ENCODE measurements at places on chromosomes 4 and X.

GRCh38 chrX:150766351-150767044 is 73.3 kb downstream of the MTMR1 start:
- no peak for DNase-seq

- DNase-seq, result no peak
Measured at GRCh38 chrX:145923376-145923775, 105.7 kb downstream of the SLITRK2 start.

- DNase-seq, result no peak
Measured at GRCh38 chr4:7118013-7118832, 50.4 kb upstream of the GRPEL1 start.

DNA sequence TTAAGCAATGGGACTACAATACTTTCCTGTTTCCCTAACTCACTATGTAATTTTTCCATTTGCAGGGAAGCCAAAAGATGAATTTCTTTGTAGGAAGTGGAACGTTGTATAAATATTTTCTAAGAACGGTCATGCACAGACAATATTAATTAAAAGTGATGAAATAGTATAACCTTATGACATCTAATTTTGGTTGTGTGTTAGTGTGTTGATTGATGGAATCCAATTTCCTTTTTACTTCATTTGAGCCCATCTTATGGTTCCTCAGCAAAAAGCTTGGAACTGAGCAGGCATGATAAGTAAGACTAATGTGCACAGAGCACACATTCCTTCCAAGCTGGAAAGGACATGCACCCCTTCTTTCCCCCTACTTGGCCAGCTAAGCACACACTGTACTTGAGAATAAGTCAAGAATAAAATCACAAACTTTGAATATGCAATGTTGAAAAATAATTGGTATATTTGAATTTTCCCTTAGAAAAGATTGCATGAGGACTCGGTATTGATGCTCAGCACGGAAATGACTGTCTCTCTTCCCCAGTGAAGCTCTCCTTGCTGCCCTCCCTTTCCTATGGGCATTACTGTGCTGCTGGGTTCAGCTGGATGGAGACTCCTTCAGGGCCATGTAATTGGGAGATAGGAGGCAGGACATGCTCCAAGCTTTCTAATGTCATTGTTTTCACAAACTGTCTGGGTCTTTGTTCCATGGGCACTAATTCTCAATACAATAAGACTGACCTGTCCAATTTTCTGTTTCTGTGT is 19.2 kb upstream of the PDLIM3 start:
- no peak for DNase-seq

DNA sequence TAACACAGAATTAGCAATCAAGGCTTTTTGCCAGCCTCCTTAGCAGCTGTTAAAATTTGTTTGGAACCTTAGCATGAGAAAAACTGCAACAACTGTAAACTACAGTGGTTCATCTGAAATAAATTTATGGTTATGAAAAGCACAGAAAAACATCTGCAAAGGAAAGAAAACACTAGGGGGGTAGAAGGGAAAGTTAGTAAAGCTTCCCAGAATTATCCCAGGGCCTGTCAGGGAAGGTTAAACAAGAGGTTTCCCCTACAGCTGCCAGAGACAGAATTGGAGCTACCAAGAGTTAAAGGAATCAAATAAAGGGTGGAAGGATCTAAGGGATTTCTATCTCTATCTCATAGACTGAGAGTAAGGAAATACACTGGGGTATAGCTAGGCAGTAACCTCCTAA is 234.7 kb upstream of the DIAPH2 start:
- DNase-seq, result no peak

Data from CD4-positive, alpha-beta T cell treated with Interleukin-6 at 100 ng/mL for 8 hours (primary cell).